Muscle of back (tissue), 13 donors: ENCODE measurements at places on chromosomes 5 and 9.
A peak's percentile ranks its signal among the peaks of the same experiment; 100 is the strongest.

DNA sequence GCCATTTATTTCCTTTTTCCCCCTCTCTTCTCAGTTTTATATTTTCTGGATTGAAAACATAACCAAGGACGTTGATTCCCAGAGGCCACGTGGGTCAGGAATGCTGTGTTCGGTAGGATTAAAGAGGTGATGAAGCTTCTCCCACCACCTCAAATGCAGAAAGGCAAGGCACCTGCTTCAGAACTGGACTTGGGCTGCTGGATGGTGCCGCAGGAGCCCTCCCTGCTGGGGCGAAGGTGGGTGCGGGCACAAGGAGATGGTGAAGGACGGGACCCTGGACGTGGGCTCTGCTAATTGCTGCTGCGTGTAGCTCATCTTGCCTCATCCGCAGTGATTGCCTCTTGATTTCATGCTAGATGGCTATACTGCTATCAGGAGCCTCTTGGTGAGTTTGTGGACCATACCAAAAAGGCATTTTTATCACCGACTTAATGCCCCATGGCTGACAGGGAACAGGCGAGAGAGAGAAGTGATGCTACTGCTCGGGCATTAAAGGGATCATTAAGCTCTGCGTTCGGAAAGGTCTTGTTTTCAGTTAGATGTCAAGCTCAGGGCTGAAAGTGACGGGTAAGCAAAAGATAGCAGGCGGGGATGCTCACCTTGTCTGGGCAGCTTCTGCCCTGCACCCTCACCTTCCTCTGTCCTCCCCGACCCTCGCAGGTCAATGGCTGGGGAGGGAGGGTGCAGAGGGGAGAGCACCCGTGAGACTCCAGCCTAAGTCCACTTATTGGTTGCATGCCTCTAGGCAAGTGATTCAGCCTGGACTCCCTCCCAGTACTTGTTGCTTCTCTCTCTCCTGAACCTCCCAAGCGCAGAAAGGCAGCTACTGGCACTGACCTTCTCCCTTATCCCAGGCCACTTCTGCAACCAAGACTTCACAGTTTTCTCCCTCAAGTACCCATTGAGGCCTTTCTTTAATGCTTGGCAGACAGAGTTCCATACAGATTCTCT lies 71.6 kb upstream of the FSTL4 start:
- no peak for DNase-seq

GRCh38 chr5:177996660-177997318 lies 747 bp upstream of the PROP1 start:
- no peak for DNase-seq

DNA sequence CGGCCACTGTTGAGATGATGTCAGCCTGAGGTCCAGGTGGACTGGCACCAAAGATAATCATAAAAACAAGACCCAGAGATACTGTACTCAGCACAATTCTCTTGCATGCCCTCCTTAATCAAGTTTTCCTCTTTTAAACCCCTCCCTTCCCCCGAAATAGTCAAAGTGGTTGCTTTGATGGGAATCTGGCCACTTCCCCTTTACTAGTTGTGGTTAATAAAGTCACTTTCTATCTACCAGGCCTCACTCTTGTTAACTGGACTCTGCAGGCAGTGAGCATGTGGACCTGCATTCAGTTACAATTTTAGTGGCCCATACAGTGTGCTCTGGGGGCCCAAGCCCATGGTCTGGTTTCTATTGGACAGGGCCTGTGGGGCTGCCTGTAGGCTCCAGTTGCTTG lies 17.5 kb downstream of the FBP2 start:
- no peak for DNase-seq

DNA sequence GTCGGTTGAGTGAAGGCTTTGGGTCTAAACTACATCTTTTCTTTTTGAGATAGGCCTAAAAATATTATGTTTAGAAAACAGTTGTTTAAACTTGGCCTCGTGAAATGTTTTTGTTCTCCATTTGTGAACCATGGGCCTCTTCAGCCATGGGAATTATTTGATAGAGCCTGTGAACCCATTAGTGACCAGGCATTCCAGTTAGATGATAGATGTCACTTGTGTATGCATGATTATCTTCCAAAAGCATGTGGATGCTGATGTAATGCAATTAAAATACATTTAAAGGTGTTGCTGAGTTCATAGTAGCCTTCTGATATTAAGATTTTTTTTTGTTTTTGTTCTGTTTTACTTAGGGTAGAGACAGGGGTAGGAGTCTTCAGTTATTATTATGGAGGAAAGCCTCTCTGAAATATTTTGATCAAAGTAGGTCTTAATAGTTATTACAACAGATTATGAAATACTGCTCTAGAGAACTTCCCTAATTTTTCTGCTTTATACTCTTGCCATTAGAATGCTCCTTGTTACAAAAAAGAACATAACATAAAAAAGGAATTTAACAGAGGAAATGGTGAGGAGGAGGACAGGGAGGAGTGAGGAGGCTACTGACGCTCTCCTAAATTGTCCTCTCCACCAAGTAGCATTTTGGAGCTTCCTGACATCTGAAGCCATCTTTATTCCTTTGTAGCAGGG lies 32.9 kb downstream of the CPEB4 start:
- DNase-seq, result peak; percentile 7

- no peak for DNase-seq
Observed at GRCh38 chr5:163134061-163134460, 303.3 kb upstream of the CCNG1 start.

- DNase-seq, result no peak
Observed at GRCh38 chr5:114319236-114319635, 42.6 kb upstream of the KCNN2 start.
